ENCODE measurements at places on chromosomes 12 and 14. TPM values are rescaled to one million over a fixed set of nuclear protein-coding genes. Genes with fewer than 3 reads are reported as not detected.
A peak's percentile ranks its signal among the peaks of the same experiment; 100 is the strongest.

DNA sequence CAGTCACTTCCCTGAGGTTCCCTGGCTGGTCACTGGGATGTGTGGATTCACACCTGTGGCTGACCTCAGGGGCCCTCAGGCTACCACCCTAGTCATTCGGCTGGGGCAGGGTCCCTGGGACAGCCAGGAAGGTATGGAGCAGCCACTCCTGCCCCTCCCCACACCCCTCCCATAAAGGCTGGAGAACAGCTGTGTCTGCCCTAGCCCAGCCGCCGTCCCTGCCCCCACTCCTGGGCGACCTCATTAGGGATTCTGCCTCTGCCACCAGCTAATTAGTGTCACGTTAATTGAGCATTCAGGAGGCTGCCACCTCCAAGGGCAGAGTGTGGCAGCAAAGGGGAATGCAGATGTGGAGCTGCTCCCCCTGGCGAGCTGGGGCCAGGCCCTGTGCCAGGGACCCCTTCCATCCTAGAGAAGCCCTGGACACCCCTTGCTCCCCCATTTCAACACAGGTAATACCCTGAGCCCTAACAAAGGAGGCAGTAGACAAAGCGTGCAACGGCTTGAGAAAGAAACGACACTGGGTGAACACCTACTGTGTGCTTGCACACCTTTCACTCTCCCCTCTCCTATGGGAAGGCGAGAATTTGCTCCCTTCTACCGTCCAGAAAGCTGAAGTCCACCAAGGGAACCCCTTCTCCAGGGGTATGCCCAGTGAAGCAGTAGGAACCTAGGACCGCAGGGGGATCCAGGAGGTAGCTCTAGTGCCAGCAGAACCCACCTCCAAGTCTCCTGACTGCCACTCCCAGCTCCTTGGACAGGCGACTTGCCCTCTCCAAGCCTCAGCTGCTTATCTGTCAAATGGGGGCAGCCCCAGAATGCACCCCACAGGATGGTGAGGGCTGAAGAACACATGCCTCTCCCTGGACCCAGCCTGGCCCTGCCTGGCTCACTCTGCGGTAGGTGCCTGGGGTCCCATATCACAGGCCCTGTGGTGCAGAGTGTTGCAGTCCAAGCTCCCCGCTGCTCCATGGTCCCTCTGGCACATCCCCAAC lies 45.1 kb downstream of the FAM222A start:
- no peaks in the 10 kb centered on the region for H3K36me3 ChIP-seq
- H3K4me3 ChIP-seq = no peak overlapping the region
- peak; percentile 36 for DNase-seq
- no peaks in the 10 kb centered on the region for H3K27me3 ChIP-seq
- H3K27ac ChIP-seq = no peak overlapping the region
- no peaks in the 10 kb centered on the region for H3K4me1 ChIP-seq

- no peaks in the 10 kb centered on the region for H3K4me1 ChIP-seq
- no peaks in the 10 kb centered on the region for H3K36me3 ChIP-seq
- H3K4me3 ChIP-seq = no peak overlapping the region
- no peak for DNase-seq
These were observed 206.3 kb upstream of the C14orf180 start for GRCh38 chr14:104373055-104373854.

DNA sequence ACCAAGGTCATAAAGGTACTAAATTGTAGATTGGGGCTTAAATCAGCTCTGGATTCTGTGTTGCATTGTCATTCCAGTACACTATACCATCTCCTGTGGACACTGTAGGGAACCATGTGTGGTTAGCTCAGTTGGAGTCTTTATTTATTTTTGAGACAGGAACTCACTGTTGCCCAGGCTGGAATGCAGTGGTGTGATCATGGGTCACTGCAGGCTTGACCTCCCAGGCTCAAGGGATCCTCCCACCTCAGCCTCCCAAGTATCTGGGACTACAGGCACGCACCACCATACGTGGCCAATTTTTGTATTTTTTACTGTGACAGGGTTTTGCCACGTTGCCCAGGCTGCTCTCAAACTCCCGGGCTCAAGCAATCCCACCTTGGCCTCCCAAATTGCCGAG lies 6.7 kb downstream of the PAPOLA start:
- H3K4me1 ChIP-seq = no peaks in the 10 kb centered on the region
- H3K4me3 ChIP-seq = no peak overlapping the region
- no peak overlapping the region for H3K27ac ChIP-seq
- no peaks in the 10 kb centered on the region for H3K36me3 ChIP-seq

The NKX2-8 gene
- not detected for total RNA-seq

The OR6C6 gene
- not detected for total RNA-seq
